NCI-H510A (cell line): ENCODE measurements at places on chromosomes 3 and 15.

GRCh38 chr15:88833731-88834100, 30.5 kb downstream of the ACAN start:
- no peak for DNase-seq

DNA sequence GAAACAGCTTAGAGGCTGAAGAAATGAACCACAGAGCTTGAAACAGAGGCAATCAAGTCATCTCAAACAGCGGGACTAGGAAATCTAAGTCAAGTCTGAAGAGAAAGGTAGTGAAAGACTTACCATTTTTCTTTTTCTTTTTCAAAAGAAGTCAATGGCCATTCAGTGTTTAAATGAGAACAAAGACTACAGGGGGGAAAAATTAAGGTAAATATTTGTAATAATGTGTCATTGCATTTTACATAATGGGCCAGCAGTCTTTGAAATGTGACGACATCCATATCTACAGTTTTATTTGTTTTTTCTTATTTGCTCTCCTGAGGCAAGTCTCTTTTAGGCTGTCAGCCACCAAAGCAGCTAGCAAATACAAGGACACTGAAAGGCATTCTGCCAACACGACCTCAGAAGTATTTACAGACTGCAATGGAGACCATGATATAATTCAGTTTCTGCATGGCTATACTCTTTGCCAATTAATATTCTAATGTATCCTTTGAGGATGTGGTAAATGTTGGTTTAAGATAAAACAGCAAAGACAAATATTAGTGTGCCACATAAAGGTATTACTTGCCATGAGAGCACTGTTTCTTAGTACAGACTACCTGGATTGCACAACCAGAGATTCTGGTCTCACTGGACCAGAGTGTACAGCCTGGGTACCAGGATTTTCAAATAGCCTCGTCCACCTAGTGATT, 307.0 kb upstream of the THBS1 start:
- DNase-seq = peak; percentile 13

- no peak for DNase-seq
Observed at GRCh38 chr3:17088017-17088416, 203.3 kb downstream of the PLCL2 start.

- DNase-seq = no peak
Observed at GRCh38 chr3:143389388-143389787, 269.8 kb downstream of the CHST2 start.

GRCh38 chr3:19948226-19948591, 1.3 kb downstream of the RAB5A start:
- DNase-seq = no peak

GRCh38 chr3:138971766-138972320, 24.8 kb downstream of the FOXL2NB start:
- no peak for DNase-seq

DNA sequence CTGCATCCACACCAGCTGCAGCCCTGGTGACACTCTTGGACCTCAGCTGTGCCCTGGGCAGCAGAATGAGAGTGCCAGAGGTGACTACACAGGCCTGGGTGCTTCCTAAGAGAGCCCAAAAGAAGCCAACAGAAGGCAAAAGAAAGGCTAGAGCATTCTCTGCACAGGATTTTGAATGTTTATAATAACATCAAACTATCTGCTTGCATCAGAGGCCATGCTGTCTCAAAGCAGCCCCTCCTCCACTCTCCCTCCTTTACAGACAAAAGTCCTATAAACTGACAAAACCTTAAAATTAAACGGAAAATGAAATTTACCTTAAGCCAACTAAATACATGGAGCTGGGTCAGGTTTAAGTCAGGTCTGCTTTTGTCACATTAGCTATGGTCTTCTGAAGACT, 95.6 kb downstream of the ETFA start:
- DNase-seq = no peak

DNA sequence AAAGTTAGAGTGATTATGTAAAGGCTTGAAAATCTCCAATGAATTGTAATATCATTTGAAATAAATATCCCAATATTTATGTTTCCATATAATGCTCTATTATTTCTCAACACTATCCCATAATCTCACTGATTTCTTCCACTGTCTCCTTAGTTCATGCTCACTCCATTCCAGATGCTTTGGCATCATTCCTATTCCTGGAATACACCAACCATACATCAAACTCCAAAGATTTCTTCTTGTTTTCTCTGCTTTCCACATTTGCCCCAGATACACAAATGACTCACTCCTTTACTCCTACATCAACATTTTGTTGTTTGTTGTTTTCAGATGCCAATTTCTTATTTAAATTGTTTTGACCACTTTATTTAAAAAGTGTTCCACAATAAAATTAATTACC, 1390.8 kb downstream of the ZPLD1 start:
- DNase-seq = no peak

GRCh38 chr15:69305204-69305931, 6.7 kb downstream of the PAQR5 start:
- DNase-seq = no peak

DNA sequence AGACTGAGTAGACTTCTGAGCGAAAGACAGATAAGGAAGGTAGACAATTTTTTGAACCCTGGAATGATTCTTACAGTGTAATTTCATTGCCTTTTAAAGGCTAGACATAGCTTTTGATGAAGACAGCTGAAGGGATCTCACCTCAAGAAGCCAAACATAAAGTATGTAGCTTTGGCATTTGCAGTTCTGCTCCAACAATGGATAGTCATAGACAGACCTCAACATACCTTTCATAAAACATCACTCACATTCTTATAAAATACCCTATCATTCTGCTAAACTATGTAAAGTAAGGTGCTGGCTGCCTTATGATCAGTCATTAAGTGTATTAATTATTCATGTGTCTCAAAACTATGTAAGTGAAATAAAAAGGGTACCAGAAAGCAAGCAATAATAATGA, 70.0 kb downstream of the UBE3A start:
- no peak for DNase-seq

GRCh38 chr3:186012137-186012536, 74.3 kb upstream of the TRA2B start:
- DNase-seq = no peak

GRCh38 chr15:58306591-58307312, 125.0 kb upstream of the LIPC start:
- DNase-seq = no peak
